ENCODE measurements at places on chromosomes 11 and 22. TPM values are rescaled to one million over a fixed set of nuclear protein-coding genes. Genes with fewer than 3 reads are reported as not detected.

Gene BIRC2
- total RNA-seq = 66.5 TPM

Gene RIBC2
- total RNA-seq = 2.1 TPM

Gene ZNF280A
- total RNA-seq = not detected

Gene MYBPC3
- total RNA-seq = 0.30 TPM

Gene ARHGEF12
- 129 TPM for total RNA-seq

- no peak for DNase-seq
Observed at GRCh38 chr11:117671370-117671769, 125.6 kb downstream of the DSCAML1 start.

DNA sequence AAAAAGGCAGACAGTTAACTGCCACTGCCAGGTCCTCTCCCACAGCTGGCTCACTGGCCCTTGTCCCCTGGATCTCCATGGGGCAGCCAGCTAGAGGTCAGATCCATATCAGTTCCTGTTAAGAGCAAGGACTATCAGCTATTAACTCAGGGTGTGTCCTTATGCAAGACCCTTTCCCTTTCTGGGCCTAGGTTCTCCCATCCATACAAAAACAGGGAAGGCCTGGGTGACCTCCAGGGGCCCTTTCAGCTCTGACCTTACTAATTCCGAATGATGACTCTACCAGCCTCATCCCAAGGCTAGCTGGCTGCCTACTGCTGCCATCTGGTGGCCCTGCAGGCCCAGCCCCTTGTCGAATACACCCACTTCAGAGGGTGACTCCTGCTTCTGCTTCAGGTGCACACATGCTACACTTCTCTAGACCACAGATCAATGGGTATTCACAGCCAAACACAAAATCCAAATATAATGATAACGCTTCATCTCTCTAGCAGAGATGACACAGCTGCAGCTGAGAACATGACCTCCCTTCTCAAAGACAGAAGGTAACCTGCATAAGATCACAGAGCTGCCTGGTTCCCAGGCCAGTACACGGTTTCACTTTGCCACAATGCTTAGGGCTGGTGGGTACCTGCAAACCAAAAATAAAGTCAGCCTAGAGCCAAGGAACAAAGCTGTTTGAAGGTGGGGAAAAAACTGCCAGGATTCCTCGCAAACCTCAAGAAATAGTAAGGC is 34.1 kb downstream of the SERGEF start:
- no peak for DNase-seq

DNA sequence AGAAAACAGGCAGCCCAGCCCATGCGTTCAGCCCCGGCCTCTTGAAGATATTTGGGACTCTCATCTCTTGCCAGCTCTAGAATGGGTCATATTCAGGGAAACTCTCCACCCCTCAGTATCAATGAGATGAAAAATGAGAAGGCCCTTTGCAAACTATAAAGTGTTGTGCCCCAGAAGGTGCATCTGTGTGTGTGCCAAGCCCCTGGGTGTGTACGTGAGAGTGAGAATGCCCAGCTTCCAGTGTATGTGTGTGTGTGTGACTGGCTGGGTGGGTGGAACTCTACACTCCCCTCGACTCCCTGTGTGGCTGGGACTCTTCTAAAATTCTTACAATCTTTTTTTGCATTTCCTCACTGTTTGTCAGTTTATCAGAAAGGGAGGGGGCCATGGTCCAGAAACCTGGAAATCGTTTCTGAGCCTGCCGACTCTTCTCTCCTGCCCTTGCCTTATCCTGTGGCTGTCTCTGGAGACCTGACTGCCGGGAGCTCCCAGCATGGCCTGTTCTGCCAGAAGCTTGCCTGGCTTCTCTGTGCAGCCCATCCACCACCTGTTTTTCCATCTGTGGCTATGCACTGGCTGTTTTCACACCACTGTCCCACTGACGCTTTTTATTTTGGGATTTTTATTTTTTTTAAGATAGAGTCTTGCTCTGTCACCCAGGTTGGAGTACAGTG is 1.2 kb downstream of the P2RY6 start:
- DNase-seq = no peak

GRCh38 chr11:124724979-124725718 is 14.6 kb upstream of the NRGN start:
- DNase-seq = no peak

DNA sequence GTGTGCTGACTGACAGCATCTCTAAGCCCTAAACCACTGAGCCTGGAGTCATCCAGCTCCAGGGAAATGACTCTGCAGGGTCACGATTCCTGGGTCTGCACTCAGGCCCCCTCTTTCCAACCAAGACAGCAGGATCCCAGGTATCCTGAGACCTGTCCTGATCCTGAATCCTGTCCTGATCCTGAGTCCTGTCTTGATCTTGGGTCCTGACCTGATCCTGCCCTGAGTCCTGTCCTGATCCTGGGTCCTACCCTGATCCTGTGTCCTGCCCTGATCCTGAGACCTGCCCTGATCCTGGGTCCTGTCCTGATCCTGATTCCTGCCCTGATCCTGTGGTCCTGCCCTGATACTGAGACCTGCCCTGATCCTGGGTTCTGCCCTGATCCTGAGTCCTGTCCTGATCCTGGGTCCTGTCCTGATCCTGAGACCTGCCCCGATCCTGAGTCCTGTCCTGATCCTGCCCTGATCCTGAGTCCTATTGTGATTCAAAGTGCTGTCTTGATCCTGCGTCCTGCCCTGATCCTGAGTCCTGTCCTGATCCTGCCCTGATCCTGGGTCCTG is 1.4 kb upstream of the KRTAP5-6 start:
- DNase-seq = no peak

DNA sequence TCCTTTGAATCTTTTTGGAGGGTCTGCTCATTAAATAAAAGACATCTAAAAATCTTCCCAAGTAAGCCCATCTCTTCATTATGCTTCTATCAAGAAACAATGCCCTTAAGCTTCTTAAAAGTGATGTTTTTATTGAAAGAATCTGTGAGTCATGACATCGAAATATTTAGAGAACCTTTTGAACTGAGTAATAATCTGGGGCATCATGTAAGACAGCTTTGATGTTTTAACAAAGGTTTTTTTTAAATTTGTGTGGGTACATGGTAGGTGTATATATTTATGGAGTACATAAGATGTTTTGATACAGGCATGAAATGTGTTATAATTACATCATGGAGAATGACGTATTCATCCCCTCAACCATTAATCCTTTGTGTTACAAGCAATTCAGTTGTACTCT is 46.8 kb downstream of the PLAAT5 start:
- DNase-seq = no peak

GRCh38 chr11:62370743-62371440 is 33.6 kb downstream of the ASRGL1 start:
- no peak for DNase-seq

- DNase-seq = no peak
Observed at GRCh38 chr11:20156876-20157613, 3.2 kb downstream of the DBX1 start.

GRCh38 chr11:42490506-42490905 is 821.3 kb upstream of the API5 start:
- no peak for DNase-seq

- DNase-seq = peak; percentile 19
Observed at GRCh38 chr11:134124660-134125451, 56.0 kb downstream of the JAM3 start.

DNA sequence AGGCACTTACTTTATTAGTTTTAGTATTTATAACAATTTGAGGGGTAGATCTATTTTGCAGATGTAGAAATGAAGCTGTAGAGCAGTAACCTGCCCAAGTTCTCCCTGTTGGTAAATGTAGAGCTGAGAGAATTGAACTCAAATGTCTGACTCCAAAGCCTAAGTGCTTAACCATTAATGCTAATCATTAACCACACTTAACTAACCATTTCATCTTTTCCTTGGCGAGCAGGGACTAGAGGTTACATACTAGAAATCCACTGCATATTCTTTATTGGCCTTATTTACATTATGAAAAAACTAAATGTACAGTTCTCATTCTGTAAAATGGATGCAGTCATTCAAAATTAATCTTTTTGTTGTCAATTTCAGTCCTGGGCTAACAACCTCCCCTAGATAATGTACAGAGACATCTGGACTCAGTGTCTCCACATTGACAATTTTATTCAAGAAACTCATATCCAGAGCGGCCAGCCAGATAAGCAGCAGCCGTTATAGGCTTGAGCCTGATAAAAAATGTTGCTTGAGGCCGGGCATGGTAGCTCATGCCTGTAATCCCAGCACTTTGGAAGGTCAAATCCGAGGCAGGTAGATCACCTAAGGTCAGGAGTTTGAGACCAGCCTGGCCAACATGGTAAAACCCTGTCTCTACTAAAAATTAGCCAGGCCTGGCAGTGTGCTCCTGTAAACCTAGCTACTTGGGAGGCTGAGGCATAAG is 76.7 kb upstream of the PICALM start:
- DNase-seq = no peak

DNA sequence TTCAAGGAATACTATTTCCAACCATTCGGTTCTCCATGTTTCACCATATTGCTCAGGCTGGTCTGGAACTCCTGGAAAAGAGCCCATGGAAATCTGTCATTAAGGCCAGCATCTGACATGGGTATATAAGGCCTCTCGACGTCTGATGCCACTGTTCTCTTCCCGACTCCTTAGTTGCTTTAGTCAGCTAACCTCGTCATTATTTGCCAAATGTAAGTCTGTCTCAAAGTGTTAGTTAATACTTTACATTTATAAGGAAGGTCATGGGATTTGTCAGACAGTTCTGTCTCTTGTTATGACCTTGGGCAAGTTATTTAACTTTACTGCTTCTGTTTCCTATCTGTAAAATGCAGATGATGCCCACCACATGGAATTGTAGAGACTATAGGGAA is 1.6 kb downstream of the MRPL48 start:
- no peak for DNase-seq

- no peak for DNase-seq
Observed at GRCh38 chr11:75103380-75104026, 6.8 kb upstream of the OR2AT4 start.

DNA sequence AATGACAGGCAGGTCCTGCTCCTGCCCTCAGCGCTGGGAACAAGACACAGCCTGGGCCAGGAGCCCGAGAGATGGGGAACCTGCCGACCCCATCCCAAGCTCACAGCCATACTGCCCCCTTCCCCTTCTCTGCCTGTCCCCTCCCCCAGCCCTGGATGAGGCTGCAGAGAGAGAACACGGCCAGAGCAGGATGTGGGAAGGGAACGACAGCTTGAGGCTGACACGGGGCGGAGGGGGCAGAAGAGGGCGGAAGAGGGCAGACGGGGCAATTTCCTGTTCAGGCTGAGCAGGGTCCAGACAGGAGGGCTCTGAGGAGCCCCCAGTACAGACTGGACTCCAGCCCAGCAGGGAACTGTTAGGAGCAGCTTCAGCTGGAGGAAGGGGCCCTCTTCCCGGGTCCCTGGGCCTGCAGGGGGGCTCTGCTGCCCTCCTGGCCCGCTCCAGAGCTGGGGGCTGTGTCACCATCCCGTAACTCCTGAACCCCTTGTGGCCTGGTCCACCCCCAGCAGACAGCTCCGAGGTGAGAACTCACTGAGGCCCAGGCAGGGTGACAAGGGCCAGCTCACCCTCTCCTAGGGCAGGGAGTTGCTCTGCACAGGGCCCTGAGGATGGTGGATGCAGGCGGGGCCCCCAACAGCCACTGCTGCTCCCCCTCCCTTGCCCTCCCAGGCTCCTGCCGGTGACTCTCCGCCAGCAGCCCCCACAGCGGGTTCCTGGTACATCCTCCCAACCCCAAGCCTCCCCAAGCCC is 5.7 kb downstream of the CTSD start:
- no peak for DNase-seq

DNA sequence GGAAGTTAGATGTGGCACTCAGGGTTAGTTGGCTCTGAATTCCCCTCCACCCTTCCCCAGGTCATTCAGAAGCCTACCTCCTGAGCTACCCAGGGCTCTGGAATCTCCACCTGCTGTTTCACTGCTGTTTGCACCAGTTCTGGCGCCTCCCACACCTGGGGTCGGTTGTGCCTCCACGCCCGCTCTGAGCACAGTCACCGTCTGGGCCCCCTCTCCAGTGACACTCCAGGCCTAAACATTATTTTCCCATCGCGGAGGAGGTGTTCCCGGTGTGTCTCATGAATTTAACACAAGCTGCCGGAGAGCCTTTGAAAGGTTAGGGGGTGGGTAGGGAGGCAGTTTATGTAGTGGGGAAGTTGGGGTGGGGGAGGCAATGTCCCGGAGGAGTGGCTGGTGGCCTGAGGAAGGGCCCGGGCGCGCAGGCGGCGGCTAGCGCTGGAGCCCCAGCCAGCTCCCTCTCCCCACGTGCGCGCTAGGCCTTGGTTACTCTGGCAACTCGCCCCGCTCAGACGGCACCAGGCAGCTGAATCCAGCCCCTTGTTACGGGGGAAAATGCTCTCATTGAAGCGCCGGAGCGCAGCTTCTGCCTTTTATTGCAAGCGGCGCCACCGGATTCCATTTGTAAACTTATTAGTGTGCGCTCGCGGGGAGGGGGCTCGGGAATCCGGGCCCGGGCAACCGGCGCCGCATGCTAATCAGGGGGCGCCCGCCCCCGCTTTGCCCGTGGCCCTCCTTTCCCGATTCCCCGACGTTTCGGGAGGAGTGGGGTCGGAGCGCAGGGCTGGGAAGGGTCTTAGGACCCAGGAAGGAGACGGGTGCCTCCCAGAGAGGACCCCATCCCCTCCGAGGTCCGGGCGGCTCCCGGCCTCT is 52.4 kb downstream of the GRIK4 start:
- no peak for DNase-seq

DNA sequence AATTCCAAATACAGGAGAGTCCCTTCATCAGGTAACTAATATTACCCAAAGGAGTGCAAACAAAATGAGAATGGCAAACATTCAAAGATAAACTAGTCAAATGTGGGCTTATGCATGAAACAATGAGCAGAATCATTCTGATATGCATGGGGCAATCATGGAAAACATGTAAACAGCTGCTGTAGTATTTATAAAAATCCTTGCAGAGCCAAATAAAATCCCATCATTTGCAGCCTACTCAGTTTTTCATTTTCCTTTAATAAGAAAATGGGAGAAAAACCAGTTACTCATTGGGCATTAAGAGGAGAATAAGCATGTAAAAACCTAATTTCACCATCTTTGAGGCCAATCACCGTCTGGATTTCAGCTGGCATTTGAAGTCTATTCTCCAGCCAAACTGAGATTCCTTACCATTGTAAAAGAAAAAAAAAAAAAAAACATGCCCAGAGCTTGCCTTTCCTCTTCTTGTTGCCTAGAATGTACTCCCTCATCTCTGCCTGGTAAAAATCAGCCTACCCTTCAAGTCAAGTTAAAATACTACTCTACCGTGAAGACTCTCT is 249.1 kb downstream of the TTC28 start:
- no peak for DNase-seq

DNA sequence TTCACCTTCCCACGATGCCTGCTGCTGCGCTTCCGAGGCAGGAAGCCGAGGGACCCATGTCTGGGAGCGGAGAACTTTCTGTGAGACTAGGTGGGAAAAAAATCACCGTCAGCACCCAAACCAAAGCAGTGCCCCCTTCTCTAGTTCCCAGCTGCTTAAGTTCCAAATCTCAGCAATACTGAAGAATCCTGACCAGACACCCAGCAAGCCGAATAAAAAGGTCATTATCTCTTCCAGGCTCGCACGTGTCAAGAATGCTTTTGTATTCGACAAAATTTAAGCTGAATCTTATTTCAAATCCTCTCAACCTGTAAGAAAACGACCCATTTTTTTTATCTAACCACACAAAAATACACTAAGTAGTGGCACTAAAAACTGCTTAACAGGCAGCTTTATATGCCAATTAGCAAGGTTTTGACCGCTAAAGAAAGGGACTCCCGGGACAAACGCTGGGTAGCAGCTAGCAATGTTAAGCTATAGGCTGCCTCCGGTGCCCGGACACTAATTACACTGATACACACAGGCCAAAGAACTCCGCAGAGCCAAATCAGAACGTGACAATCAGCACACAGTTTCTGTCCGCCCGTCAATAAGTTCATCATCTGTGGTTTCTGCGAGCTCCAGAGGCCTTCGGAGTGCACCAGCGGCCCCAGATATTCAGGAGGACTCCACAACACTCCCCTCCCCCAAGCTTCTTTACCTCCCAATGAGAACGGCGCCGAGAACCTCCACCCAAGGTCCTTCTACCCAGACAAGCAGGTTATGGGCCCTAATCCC is 728 bp downstream of the RPL3 start:
- DNase-seq = no peak
